ENCODE measurements at places on chromosomes 1 and 21.

- no peak for DNase-seq
These were observed 35.9 kb upstream of the DISP3 start for GRCh38 chr1:11443043-11443442.

DNA sequence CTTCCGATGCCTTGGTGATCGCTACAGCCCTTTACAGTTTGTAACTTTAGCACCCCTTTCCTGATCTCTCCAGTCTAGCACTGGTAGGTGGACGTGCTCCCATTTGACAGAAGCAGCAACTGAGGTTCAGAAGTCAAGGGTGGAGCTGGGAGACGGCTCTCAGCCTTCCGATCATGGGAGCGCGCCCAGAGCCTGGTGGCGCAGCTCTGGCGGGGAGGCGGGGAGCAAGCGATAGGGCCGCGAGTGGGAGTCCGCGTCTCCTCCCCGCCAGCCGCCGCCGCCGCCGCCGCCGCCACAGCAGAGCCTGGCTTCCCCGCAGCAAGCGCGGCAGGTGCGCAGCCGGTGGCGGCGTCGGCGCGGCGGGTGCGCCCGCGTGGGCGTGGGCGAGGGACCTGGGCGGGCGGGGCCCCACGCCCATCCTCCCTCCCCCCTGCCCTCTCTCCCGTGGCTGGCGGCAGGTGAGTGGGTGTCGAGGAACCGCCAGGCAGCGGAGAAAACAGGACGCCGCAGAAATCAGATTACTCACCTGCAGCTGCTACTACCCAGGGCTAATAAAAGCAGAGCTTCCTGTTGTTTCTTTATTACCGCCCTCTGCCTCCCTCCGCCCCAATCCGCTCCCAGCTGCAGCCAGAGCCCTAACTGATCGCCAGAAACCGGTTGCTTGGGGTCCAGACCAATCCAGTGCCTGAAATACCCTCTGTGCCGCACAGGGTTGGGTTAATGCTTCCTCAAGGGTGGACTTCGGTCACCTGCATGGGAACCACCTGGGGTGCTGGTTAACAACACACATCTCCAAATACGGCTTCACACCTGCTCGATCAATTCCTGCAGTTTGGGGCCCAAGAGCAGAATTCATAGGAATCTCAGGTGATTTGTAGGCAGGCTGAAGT lies 60.2 kb upstream of the ID3 start:
- DNase-seq, result peak; percentile 78

DNA sequence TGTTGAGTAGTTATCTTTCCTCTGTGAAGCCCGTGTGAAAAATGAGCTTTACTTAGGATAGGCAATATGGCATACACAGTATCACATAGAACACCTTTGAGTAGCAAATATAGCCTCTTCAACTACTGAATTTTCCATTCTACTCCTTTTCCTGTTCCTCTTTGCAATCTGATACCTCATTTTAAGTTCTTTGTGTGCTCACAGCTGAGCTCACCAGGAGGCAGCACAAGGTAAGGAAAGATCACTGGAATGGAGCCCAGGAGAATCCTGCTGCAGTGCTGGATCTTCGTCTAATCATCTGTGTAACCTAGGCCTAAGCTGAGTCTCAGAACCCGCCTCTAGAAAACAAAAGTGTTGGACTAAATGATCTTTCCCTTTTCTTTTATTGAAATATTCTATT lies 171.0 kb downstream of the LRRC40 start:
- DNase-seq, result peak; percentile 75

DNA sequence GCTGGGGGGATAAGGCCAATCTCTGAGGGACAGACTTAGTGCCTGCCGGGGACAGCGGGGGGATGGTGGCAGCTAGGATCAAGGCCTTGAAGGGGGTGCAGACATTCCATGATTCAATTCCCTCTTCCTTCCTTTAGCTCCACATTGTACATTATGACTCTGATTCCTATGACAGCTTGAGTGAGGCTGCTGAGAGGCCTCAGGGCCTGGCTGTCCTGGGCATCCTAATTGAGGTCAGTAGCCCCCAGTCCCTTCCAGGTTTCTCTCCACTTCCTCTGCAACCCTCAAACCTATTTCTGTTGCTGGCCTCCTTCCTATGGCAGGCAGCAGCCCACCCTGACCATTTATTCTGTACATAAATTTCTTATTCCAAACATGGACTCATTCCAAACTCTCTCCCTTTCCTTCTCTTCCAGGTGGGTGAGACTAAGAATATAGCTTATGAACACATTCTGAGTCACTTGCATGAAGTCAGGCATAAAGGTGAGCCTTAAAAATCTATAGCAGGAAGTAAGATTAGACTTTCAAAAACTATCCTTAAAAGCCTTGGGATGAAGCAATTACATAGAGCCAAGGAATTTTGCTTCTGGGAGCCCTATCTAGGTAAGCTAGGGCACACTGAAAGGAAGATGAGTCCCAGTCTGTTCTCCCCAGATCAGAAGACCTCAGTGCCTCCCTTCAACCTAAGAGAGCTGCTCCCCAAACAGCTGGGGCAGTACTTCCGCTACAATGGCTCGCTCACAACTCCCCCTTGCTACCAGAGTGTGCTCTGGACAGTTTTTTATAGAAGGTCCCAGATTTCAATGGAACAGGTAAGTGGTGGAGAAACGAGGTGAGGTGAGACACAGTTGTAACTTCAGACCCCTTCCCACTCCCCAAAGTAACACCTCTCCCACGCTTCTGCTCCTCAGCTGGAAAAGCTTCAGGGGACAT lies 5.1 kb downstream of the CA14 start:
- peak; percentile 77 for DNase-seq

DNA sequence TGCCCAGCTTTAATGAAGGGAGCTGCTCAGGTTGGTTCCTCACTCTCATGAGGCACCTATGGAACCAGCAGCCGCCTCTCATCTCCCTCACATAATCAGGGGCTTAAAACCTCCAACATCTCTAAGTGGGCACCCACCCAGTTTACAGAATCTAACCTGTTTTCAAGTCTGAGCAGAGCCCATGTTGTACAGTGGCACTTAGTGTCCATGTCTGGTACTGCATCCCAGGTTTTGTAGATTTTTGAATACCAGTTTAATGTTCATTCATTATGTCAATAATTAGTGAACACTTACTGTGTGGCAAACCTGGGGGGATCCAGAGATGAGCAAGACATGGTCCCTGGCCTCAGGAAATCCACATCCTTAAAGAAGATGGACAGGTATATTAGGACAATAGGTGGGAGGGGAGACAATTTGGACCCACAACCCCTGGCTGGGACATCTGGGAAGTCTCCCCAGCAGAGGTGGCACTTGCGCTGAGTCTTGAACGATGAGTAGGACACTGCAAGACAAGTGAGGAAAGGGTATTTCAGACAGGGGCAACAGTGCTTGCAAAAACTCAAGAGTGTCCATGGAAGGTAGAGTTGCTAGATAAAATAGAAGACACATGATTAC lies 83.3 kb downstream of the LACTBL1 start:
- peak; percentile 51 for DNase-seq

DNA sequence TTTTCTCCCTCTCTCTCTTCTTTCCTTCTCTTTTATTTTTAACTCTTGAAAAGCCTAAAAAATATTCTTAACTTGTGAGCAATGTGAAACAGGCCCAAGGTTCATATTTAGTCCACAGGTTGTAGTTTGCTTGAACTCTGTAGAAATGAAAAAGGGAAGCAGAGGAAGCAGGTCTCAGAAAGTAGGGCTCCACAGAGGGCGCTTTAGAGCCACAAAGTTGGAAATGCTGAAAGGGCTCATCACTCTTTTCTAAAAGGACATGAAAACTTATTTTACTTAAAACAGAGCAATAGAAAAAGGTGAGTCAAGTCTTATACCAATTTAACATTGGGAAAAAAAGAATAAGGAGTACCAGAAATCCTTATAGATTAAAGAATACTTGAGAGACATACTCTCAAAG lies 247.0 kb downstream of the USP25 start:
- no peak for DNase-seq

GRCh38 chr21:31889460-31889859 lies 16.6 kb downstream of the HUNK start:
- DNase-seq, result no peak

- no peak for DNase-seq
These were observed 28.2 kb upstream of the CRNN start for GRCh38 chr1:152442301-152442700.

- DNase-seq, result no peak
These were observed 665.5 kb downstream of the PTPRU start for GRCh38 chr1:29901624-29902325.

DNA sequence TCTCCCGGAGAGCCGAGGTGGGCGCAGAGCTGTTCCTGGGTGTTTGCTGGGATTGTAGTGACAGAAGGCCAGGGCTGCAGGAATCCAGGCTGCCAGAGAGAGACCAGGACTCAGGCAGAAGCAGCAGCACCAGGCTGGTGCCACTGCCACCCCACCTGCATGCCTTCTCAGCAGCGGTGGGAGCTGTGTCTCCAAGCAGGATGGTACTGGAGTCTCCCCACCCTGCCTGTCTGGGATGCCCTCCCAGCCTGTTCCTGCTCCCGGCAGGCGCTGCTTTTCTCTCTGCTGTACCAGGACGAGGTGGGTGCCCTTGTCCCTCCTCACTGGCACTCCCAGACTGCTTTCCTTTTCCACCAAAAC lies 4.5 kb upstream of the HES4 start:
- no peak for DNase-seq

GRCh38 chr1:49526672-49527071 lies 497.1 kb downstream of the AGBL4 start:
- no peak for DNase-seq

DNA sequence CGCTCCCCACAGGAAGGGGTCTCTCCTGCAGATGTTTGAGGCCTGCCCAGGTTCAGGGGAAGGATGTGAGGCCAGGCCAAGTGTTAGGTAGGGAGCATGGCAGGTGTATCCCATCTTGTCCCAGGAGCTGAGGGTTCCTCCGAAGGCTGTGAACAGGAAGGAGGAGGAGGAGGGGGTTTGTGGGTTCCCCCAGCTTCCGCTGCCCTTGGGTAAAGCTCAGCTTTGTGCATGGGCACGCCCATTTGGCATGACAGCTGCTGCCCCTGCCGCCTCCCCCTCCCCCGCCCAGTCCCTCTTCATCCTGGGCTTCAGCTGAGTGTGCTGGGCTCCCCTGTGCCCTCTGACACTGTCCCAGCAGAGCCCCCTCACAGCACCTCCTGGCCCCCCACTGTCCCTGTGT lies 25.5 kb downstream of the TNFRSF8 start:
- DNase-seq, result no peak

GRCh38 chr1:42529724-42530181 lies 66.7 kb downstream of the CCDC30 start:
- DNase-seq, result peak; percentile 97

GRCh38 chr21:41865002-41865777 lies 14.0 kb downstream of the PRDM15 start:
- DNase-seq, result no peak

DNA sequence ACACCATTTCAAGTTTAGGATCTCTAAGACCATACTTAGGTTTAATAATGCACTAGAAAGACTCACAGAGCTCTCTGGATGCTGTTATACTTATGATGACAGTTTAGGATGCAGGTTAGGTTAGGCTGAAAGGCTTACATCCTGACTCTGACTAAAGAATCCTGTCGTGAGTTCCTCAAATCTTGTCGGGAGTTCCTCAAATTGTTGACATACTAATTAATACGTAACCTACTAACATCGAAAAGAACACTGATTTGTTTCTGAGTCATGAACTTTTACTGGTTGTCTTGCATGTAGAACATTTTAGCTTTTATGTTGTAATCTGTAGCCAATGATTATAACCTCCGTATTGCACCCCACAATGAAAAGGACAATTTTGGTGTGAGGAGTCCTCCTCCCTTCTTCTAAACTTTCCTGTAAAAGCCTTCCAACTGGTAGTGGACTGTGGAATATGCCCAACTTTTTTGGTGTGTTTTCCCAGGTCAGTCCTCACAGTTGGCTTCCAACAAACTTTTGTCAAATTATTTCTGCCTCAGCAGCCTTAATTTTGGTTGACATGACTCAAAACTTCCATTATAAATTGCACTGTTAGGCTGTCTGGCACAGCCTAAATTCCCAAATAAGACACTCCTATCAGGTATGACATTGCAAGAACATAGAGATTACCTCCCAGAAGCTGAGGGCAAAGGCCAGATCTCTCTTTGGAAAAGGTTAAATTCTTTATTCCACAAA lies 107.9 kb upstream of the PALMD start:
- DNase-seq, result no peak

DNA sequence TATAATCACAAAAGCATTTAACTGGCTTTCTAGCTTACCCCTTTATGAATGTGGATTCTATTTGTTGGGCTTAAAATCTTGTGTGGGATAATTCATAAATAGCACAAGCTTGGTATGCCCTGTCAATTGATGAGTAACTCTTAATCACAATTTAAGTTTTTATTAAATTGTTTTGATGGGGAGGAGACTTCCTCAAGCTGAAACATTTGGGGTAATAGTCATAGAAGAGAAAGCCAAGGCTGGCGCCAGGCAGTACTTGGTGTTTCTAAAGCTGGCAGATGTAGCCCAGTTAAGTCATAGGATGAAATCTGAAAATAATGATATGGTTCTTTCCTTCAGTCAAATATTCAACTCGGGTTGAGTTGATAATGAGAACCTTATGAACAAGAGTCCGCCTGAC lies 167.2 kb downstream of the FMN2 start:
- DNase-seq, result peak; percentile 57

- DNase-seq, result no peak
These were observed 140.9 kb upstream of the ETS2 start for GRCh38 chr21:38664841-38665240.

- peak; percentile 29 for DNase-seq
These were observed 383.7 kb upstream of the CAMK1G start for GRCh38 chr1:209199822-209200221.

- no peak for DNase-seq
These were observed 66.5 kb upstream of the GOLT1A start for GRCh38 chr1:204280099-204280961.

DNA sequence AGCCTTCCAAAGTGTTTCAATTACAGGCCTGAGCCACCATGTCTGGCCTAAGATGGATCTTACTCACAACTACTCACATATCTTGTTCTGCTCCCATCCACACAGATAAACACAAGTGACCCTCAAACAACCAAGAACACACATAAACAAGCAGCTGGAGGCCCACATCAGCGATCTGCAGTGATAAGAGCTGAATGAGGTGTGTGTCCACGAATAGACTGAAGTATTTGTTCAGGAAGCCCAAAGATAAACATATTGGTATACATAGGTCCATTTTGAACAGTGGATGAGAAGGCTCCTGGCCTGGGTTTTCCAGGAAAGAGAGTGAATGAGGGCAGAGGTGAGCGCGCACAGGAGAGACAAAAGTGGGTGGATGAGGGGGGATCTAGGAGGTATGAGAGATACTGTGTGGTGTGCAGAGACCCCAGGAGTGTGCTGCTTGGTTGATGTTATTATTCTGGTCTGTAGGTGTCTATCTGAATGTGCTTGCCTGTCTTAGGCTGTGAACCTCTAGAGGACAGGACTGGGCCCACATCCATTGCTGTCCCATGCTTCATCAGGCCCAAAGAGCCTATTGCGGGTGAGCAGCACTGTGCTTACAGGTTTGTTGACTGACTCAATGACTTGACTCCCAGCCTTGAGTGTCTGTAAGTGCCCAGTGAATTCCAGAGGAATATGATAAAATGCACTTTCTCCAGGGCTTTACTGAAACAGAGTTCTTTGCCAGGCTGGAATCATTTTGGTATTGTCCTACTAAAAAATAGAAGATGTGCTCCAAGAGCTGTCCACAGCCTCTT lies 79.9 kb upstream of the ATP1A1 start:
- DNase-seq, result no peak

- DNase-seq, result peak; percentile 48
These were observed 53.0 kb downstream of the DMRTB1 start for GRCh38 chr1:53511933-53512806.
